ENCODE measurements at places on chromosomes 6 and 20.

- no peak for DNase-seq
Observed at GRCh38 chr6:29439006-29439405, at the start of gene OR10C1. OR10C1 (plus strand) TSS chr6:29439306; CDS start chr6:29440016, 710 bp downstream.

DNA sequence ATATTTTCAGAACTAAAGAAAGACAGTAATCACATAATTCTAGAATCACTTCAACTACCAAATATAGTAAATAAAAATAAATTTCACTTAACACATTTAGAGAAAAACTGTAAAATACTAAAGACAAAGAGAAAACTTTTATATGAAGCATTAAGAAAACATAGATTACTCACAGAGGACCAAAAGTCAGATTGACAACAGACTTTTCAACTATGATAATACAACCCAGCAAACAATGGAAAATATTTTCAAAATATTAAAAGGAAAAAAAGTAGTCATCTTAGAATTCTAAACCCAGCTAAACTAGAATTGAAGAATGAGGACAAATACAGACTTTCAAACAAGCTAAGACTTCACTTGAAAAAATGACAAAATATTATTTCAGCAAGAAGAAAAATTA, 164.8 kb upstream of the ARID1B start:
- DNase-seq = no peak

DNA sequence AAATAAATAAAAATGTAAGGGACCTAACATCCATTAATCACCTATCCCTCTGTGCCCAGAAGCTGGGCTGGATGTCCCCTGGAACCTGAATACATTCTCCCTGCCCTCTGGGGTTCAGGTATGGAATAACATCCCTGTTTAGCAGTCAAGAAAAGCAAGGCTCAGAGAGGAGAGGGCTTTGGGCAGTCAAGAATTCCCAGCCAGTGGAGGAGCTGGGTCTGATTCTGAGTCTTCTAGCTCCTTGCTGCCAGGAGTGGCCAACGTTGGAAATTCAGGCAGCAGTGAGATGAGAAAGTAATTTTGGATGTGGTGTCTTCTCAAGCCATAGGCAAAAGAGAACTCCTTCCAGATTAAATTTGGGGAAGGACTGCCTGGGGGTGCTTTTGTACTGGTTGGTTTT, 42.6 kb upstream of the ZNFX1 start:
- DNase-seq = no peak

GRCh38 chr6:97816526-97816925, 533.5 kb upstream of the MMS22L start:
- DNase-seq = no peak

GRCh38 chr6:33297406-33297955, 1.3 kb downstream of the RGL2 start:
- no peak for DNase-seq

DNA sequence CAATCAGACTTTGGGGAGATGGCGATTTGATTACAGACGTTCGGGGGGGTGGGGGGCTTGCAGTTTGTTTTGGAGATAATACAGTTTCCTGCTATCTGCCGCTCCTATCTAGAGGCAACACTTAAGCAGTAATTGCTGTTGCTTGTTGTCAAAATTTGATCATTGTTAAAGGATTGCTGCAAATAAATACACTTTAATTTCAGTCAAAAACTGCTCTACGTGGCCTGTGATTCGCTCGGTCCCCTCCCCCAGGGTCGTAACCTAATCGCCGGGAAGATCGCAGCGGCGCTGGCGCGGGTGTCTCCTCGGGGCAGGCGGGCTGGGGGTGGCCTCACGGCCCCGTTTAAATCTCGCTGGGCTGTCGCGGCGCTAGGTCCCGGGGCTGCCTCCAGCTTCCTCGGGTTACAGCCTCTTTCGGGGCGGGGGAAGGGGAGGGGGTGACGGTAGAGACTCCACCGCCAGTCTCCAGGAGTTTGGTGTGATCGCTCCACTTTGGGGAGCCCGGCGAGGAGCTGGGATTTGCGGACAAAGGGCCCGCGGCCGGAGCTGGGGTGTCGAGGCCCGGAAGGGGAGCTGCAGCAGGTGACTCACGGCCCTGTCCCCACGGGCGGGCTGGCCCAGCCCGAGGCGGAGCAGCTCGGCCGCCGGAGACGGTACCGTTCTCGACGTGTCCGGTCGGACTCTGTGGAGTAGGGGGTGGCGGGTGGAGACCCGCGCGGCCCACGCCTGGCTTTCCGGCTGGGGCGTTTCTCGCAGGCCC, 4.2 kb downstream of the FOXC1 start:
- no peak for DNase-seq

GRCh38 chr20:37257988-37258387, 3.6 kb downstream of the GHRH start:
- DNase-seq = no peak

- DNase-seq = no peak
Observed at GRCh38 chr6:137767911-137768690, 99.0 kb upstream of the TNFAIP3 start.

GRCh38 chr6:165487950-165488349, 175.1 kb downstream of the PDE10A start:
- no peak for DNase-seq
